ENCODE measurements at places on chromosomes 5 and 9. TPM values are rescaled to one million over a fixed set of nuclear protein-coding genes. Genes with fewer than 3 reads are reported as not detected.

- H3K27ac ChIP-seq: no peak overlapping the region
- peaks cover 38% of the 10 kb centered on the region for H3K36me3 ChIP-seq
- no peak overlapping the region for H3K4me3 ChIP-seq
- no peaks in the 10 kb centered on the region for H3K27me3 ChIP-seq
- no peak for DNase-seq
Observed at GRCh38 chr5:9865574-9865973, 235.4 kb upstream of the TAS2R1 start.

DNA sequence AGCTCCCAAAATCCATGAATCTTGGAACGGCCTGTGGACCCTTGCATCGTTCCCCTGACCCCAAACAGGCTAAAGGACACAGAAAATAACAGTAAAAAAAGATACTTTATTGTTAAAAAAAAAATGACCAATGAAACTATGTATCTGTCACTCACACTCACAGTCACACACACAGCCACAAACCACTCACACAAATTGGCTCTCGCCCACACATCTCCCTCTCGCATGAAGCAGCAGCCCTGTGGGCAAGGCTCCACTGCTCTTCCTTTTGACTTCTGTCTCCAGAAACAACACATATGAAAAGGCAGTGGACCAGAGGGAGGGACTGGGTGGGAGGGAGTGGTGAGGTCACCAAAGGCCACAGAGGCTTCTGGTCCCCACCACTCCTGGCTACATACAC is 56.6 kb downstream of the SLC36A1 start:
- peaks cover 5% of the 10 kb centered on the region for H3K4me1 ChIP-seq
- no peaks in the 10 kb centered on the region for H3K27me3 ChIP-seq
- H3K36me3 ChIP-seq: no peaks in the 10 kb centered on the region
- no peak for DNase-seq

DNA sequence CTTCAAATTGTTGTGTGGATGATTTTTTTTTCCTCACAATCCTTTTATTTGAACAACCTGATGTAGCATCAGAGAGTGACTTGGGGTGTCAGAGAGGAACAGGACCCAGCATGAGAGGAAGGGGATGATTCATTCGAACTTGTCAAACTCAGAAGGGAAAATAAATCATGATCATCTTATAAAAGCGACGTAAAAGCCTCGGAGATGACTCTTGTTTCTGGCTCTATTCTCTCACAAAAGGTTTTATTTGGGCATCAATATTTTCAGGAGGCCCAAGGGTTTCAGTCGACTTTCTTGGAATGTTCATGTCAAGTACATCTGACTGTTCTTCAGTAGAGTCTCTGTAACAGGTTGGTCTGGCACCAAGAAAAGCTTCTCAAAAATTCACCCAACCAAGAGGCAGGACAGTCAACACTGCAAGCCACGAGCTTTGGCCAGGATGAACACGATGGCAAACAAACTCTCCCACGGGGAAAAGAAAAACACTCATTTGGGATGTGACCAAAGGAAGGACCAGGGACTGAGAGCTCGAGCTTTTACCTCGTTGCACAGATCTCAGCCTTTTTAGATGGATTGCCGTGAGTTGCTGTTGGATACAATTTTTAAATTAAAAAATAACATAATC is 55.1 kb downstream of the ANKH start:
- H3K27ac ChIP-seq: 0 out of 2 replicates have a peak overlapping the region, but pooled peaks have one; percentile 5
- no peaks in the 10 kb centered on the region for H3K36me3 ChIP-seq
- H3K27me3 ChIP-seq: peaks cover 2% of the 10 kb centered on the region
- H3K4me3 ChIP-seq: no peak overlapping the region
- H3K4me1 ChIP-seq: peaks cover 46% of the 10 kb centered on the region

- peak; percentile 71 for DNase-seq
- peaks cover 55% of the 10 kb centered on the region for H3K4me1 ChIP-seq
- no peak overlapping the region for H3K4me3 ChIP-seq
Observed at GRCh38 chr5:143143973-143144372, 259.5 kb downstream of the NR3C1 start.

Gene PRDM9
- not detected for total RNA-seq

Gene MAP1B
- 272 TPM for total RNA-seq

- H3K36me3 ChIP-seq: no peaks in the 10 kb centered on the region
- no peak overlapping the region for H3K27ac ChIP-seq
- no peak overlapping the region for H3K4me3 ChIP-seq
Observed at GRCh38 chr5:16508730-16509531, 43.3 kb upstream of the ZNF622 start.

DNA sequence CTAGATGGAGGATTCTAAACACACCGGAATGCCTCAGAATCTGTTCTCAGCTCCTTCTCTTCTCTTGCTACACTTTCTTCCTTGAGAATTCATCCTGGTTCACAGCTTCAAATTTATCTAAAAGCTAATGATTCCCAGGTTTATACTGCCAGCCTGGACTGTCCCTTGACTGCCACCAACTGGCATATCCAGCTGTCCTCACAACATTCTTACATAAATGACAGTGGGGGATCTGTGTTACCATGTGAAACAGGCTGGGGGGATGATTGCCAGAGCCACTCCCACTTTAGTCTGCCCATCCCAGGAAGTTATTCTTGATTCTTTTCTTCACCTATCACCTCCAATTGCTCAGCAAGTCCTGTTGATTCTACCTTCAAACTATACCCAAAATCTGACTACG is 27.2 kb upstream of the ZFR start:
- no peak overlapping the region for H3K27ac ChIP-seq
- H3K27me3 ChIP-seq: no peaks in the 10 kb centered on the region
- no peak overlapping the region for H3K4me3 ChIP-seq

- no peak overlapping the region for H3K27ac ChIP-seq
- no peaks in the 10 kb centered on the region for H3K36me3 ChIP-seq
- no peaks in the 10 kb centered on the region for H3K4me1 ChIP-seq
- H3K27me3 ChIP-seq: no peaks in the 10 kb centered on the region
- DNase-seq: no peak
Observed at GRCh38 chr5:152488869-152489268, 83.8 kb upstream of the NMUR2 start.

Gene PCDHB16
- 2.0 TPM for total RNA-seq

All from HFFc6 (cell line).